ENCODE measurements at places on chromosomes 6 and 20. TPM values are rescaled to one million over a fixed set of nuclear protein-coding genes. Genes with fewer than 3 reads are reported as not detected.

DNA sequence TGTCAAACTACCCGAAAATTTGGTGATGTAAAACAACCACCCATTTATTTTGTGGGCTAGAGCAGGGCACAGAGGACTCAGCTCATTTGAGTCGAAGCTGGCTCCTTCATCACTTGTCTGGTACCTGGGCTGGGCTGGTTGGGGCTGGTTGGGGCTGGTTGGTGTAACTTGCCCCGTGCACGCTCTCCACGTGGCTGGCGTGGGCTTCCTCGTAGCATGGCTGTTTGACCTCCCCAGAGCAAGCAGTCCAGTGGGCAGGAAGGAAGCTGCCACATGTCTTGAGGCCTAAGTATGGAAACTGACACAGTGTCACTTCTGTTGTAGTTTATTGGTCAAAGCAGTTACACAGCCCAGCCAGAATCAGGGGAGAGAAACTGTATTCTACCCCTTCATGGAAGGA, 27.1 kb downstream of the BCAS4 start:
- no peak for DNase-seq

DNA sequence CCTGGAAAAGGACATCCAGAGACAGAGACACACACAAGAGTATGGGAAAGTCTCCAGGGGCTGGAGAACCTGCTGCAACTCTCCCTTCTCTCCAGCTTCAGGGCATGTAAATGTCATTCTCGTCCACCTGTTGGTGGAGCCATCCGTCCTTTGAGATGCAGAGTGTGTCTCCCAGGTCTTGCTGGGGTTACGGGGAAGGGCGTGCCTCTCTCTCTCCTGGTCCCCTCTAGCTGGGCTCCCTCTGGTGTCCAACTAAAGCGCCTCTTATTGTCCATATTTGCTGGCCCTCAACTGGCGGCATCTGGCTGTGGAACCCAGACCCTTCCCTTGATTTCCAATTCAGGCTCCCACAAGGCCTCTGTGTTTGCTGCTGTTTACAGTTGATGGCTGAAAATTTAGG, 244.1 kb downstream of the BMP7 start:
- no peak for DNase-seq

Gene REM1
- not detected for total RNA-seq

GRCh38 chr6:105593805-105594671, 191.2 kb upstream of the PREP start:
- DNase-seq = no peak

DNA sequence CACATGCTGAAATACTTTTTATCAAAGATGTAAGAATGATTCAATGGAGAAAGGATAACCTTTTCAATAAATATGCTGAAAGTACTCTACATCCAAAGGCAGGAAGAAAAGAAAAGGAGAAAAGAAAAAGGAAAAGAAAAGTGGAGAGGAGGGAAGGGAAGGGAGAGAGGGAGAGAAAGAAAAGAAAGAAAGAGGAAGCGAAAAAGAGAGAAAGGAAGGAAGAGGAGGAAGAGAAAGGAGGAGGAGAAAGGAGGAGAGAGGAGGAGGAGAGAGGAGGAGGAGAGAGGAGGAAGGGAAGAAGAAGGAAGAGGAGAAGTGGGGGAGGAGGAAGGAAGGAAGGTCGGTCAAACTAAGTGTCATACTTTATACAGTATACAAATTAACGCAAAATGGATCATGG, 297.4 kb upstream of the HSF2 start:
- no peak for DNase-seq

GRCh38 chr6:25560865-25561264, 91.2 kb upstream of the SCGN start:
- no peak for DNase-seq

DNA sequence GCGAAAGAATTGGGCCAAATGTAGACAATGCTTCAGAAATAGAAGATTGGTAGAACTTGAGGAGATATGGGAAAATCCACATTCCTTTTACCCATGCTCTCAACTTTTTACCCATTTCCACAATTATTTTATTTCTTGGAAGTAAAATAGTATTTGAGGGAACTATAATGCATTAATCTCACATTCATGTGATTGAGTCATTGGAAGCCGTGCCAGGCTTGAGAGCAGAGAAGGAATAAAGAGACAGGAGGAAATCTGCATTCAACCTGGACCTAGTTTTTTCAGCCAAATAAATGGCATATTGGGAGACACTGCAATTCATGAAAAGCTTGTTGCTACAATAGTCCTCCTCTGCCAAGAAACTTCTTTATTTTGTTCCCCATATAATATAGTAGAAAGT, 2.8 kb upstream of the NUP153 start:
- DNase-seq = no peak

DNA sequence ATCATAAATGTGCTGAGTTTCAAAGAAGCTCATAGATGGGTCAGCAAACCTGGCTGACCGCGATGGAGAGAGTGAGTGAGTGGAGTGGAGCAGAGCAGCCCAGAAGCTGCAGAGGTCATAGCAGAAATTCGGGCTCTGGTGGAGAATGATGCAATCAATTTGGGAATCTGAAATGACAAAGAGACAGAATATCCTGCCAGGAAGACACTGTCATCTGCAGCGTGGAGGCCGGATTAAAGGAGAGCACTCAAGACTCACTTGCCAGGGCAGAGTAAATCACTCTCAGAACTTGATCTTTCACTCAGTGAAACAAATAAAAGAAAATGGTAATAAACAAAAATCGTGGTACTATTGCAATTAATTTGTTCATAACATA, 109.6 kb upstream of the RREB1 start:
- DNase-seq = no peak

- DNase-seq = no peak
Observed at GRCh38 chr6:115443825-115444478, 616.7 kb downstream of the FRK start.

DNA sequence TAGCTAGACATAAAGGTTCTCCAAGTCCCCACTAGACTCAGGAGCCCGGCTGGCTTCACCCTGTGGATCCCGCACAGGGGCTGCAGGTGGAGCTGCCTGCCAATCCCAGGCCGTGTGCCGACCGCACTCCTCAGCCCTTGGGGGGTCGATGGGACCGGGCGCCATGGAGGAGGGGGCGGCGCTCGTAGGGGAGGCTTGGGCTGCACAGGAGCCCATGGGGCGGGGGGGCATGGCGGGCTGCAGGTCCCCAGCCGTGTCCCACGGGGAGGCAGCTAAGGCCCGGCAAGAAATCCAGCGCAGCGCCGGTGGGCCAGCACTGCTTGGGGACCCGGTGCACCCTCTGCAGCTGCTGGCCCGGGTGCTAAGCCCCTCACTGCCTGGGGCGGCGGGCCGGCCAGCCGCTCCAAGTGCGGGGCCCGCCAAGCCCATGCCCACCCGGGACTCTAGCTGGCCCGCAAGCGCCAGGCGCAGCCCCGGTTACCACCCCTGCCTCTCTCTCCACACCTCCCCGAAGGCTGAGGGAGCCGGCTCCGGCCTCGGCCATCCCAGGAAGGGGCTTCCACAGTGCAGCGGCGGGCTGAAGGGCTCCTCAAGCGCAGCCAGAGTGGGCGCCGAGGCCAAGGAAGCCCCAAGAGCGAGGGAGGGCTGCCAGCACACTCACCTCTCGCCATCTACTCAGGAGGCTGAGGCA, 26.5 kb upstream of the ID1 start:
- no peak for DNase-seq

DNA sequence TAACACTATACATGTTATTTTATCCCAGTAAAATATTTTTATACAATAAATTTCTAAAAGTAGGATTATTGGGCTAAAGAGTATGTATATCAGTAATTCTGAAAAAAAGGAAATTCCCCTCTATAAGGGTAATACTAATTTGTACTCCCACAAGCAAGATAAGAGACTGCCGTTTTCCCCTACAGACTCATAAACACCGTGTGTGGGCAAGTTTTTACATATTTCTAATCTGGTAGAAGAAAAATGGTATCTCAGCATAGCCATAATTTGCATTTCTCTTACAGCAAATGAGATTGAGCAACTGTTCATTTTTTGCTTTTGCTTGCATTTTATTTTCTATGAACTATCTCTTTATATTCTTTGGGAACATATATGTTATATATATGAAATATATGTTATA, 26.0 kb upstream of the MYMX start:
- DNase-seq = no peak

GRCh38 chr6:153401751-153402150, 270.7 kb upstream of the RGS17 start:
- DNase-seq = no peak

DNA sequence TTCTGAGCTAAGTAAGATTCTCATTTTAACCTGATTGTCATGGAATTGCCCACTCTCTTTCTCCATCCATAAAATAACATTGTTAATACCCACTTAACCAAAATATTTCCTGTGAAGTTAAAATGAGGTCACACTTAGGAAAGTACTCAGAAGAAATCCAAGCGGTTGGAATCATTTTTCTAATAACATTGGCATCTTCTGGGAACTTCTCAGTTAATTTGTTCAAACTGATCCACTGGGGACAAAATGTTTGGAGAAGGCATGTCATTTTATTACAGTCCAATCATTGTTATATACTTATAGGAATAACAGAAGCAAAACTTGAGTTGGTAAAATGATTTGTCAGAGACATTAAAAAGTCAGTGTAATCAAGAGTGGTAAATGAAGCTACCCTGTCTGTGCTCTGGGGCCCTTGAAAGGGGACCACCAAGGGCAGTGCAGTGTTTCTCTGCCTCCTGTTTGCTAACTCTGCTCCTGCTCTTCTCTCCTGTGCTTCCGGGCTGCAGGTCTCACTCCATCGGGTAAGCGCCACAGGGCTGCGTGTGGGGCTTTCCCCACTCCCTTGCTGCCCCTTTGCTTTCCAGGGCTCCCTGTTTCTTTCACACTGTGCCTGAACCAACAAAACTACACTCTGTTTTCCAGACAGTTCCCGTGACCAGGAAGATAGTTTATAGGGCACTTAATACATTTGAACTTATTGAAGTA, 50.1 kb downstream of the HDDC2 start:
- no peak for DNase-seq

Gene TFAP2C
- 0.82 TPM for total RNA-seq

Gene CFAP61
- total RNA-seq = not detected

- no peak for DNase-seq
Observed at GRCh38 chr6:21227486-21227885, 366.1 kb upstream of the SOX4 start.
